ENCODE measurements at places on chromosomes 7 and 10. TPM values are rescaled to one million over a fixed set of nuclear protein-coding genes. Genes with fewer than 3 reads are reported as not detected.
A peak's percentile ranks its signal among the peaks of the same experiment; 100 is the strongest.

GRCh38 chr10:74754381-74754821, 72.0 kb upstream of the KAT6B start:
- no peak overlapping the region for H3K4me3 ChIP-seq
- peak; percentile 14 for DNase-seq
- H3K4me1 ChIP-seq, result peaks cover 19% of the 10 kb centered on the region
- H3K36me3 ChIP-seq, result no peaks in the 10 kb centered on the region
- no peaks in the 10 kb centered on the region for H3K27me3 ChIP-seq
- no peak overlapping the region for H3K27ac ChIP-seq

GRCh38 chr7:157865351-157866165, 528.8 kb downstream of the DNAJB6 start:
- H3K27me3 ChIP-seq, result no peaks in the 10 kb centered on the region
- H3K27ac ChIP-seq, result no peak overlapping the region
- no peaks in the 10 kb centered on the region for H3K36me3 ChIP-seq
- H3K4me3 ChIP-seq, result no peak overlapping the region
- DNase-seq, result no peak

DNA sequence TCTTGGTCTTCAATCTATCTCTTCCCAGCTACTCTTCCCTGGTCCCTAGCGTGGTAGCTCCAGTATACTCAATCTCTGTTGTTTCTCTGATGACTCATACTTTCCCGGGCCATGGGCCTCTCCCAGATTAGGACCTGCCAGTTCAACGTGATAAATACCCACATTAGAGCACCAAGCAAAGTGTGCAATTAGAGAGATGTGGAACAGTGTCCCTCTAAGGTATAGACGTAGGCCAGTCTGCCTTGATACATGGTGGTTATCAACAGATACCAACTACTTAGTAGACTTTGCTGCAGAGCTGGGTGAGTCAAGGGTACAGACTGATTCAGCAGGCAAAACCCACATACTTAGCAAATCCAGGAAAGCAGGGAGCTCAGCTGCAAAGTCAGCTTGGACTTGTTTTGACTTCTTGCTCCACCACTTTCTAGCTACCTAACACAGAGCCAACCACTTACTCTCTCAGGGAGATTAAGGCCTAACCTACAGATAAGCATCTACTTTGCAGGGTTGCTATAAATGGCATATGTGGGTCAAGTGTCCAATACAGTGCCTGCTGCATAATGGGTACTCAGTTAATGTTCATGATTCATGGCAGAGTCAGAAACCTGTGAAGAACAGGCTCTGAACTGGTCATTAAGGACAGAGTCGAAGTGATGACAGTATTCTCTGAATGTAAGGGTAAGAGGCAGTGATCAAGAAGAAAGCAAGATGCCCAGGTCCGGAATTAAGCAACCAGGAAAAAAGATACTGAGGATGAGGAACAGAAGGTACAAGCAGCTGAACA, 176.1 kb downstream of the CHN2 start:
- no peaks in the 10 kb centered on the region for H3K4me1 ChIP-seq
- DNase-seq, result no peak

GRCh38 chr10:130009228-130009627, 45.2 kb upstream of the EBF3 start:
- no peak overlapping the region for H3K27ac ChIP-seq
- peaks cover 15% of the 10 kb centered on the region for H3K27me3 ChIP-seq
- no peaks in the 10 kb centered on the region for H3K36me3 ChIP-seq
- DNase-seq, result no peak
- H3K4me3 ChIP-seq, result no peak overlapping the region

GRCh38 chr7:111784296-111784695, 222.0 kb upstream of the IMMP2L start:
- H3K4me3 ChIP-seq, result no peak overlapping the region
- H3K36me3 ChIP-seq, result no peaks in the 10 kb centered on the region
- no peak for DNase-seq
- H3K27ac ChIP-seq, result no peak overlapping the region
- no peaks in the 10 kb centered on the region for H3K4me1 ChIP-seq
- H3K27me3 ChIP-seq, result peaks cover 5% of the 10 kb centered on the region

DNA sequence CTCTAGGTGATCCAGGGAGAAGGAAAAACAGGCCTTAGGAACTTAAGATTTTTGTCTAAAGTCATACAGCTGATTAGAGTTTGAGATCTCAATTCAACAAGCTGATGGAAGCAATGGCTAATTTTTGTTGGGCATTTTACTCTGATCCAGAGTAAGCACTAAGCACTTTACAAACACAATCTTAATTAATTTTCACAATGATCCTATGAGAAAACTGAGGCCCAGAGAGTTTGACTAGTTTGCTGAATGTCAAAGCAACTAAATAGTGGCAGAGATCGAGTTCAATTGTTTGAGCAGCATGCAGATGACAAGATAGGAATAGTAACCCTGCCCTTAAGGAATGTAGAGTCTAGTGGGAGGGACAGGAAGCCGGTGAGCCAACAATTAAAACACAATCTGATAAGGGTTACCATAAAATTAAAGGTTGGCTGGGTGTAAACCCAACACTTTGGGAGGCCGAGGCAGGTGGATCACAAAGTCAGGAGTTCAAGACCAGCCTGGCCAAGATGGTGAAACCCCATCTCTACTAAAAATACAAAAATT, 13.5 kb upstream of the RPEL1 start:
- no peak for DNase-seq
- no peak overlapping the region for H3K4me3 ChIP-seq
- H3K27me3 ChIP-seq, result no peaks in the 10 kb centered on the region
- no peaks in the 10 kb centered on the region for H3K4me1 ChIP-seq
- no peak overlapping the region for H3K27ac ChIP-seq
- no peaks in the 10 kb centered on the region for H3K36me3 ChIP-seq

- no peak overlapping the region for H3K27ac ChIP-seq
- peaks cover 2% of the 10 kb centered on the region for H3K36me3 ChIP-seq
- no peak overlapping the region for H3K4me3 ChIP-seq
- H3K4me1 ChIP-seq, result no peaks in the 10 kb centered on the region
- DNase-seq, result no peak
- H3K27me3 ChIP-seq, result no peaks in the 10 kb centered on the region
These were observed 99.4 kb downstream of the TPST1 start for GRCh38 chr7:66304536-66304935.

- H3K27me3 ChIP-seq, result peaks cover 2% of the 10 kb centered on the region
- DNase-seq, result no peak
- H3K27ac ChIP-seq, result no peak overlapping the region
- no peaks in the 10 kb centered on the region for H3K4me1 ChIP-seq
- H3K36me3 ChIP-seq, result no peaks in the 10 kb centered on the region
- H3K4me3 ChIP-seq, result no peak overlapping the region
These were observed 54.1 kb downstream of the SLIT1 start for GRCh38 chr10:97131666-97132065.

DNA sequence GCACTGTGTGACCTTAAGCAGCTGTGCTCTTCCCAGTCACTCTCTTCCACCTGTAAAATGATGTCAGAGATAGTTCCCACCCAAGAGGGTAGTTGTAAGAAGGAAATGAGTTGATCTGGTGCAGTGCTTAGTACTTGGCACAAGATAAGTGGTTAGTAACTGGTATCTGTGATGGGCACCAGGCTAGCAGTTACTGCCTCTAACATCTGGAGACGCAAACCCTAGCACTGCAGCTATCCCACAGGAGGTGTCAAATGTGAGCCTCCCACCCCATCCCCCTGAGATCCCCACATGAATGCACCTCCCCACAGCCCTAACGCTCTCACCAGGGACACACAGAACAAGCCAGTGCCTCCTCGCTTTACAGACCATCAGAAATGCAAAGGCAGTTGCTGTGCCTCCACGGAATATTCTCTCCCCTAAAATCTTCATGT, 72.0 kb downstream of the KCNMA1 start:
- DNase-seq, result no peak
- no peaks in the 10 kb centered on the region for H3K36me3 ChIP-seq
- peaks cover 16% of the 10 kb centered on the region for H3K27me3 ChIP-seq
- no peaks in the 10 kb centered on the region for H3K4me1 ChIP-seq
- no peak overlapping the region for H3K27ac ChIP-seq

DNA sequence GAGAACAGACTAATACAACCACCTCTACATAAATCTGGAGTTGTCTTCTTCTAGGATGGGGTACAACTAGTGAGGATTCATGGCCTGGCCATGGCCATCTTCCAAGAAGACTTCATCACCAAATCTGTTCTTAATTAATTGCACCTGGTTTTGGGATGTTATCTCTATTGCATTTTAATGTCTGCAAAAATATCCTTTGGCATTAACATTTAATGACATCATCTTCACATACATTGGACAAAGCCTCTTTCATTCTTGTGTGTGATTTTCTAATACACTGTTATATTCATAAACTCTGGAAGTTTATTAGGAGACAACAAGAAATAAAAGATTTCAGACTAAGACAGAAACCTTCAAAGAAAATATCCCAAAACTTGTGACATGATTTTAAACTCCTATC, 124.2 kb upstream of the ABCB5 start:
- DNase-seq, result no peak
- peaks cover 1% of the 10 kb centered on the region for H3K36me3 ChIP-seq
- H3K4me1 ChIP-seq, result no peaks in the 10 kb centered on the region
- no peak overlapping the region for H3K27ac ChIP-seq

DNA sequence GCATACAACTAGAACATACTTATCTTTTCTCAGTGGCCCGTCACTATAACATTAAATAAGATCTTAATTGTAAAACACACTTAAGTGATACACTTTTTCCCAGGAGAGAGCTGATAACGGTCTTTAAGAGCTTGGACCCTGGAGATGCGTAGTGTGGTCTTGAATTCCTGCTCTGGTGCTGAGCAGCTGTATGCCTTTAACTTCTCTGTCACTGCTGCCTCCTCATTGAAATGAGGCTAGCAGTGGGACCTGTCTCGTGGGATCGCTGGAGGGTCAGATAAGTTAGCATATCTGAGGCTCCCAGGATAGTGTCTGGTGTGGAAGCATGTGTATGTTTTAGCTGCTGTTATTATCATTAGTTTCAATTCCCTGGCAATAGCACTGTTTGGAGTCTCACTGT, 194.9 kb downstream of the SDK1 start:
- no peak for DNase-seq
- peaks cover 2% of the 10 kb centered on the region for H3K36me3 ChIP-seq
- peaks cover 7% of the 10 kb centered on the region for H3K4me1 ChIP-seq
- no peak overlapping the region for H3K27ac ChIP-seq

DNA sequence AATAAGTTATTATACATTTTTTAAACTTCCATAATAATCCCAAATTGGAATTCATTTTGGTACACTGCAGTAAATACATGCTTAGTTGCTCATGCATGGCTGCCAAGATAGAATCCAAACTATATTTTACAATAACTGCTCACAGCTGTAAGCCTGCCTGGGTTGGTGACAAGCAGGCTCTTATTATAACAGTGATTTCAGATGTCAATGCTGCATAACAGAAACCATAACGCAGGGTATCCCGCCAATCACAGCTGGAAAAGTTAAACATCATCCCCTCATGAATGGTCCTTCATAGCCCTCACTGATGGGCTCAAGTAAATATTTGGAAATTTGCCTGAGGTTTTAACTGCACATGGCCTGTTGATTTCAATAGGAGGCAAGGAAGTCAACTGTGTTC, 149.8 kb downstream of the AMPH start:
- H3K27me3 ChIP-seq, result peaks cover 1% of the 10 kb centered on the region
- H3K36me3 ChIP-seq, result peaks cover 2% of the 10 kb centered on the region
- H3K4me3 ChIP-seq, result no peak overlapping the region
- H3K4me1 ChIP-seq, result no peaks in the 10 kb centered on the region
- DNase-seq, result no peak

GRCh38 chr10:18378766-18379165, 238.5 kb downstream of the CACNB2 start:
- DNase-seq, result no peak
- no peaks in the 10 kb centered on the region for H3K27me3 ChIP-seq
- no peaks in the 10 kb centered on the region for H3K4me1 ChIP-seq
- H3K4me3 ChIP-seq, result no peak overlapping the region
- no peaks in the 10 kb centered on the region for H3K36me3 ChIP-seq
- no peak overlapping the region for H3K27ac ChIP-seq

GRCh38 chr7:37346761-37347160, 101.9 kb downstream of the ELMO1 start:
- H3K4me3 ChIP-seq, result no peak overlapping the region
- H3K27me3 ChIP-seq, result no peaks in the 10 kb centered on the region
- peaks cover 4% of the 10 kb centered on the region for H3K36me3 ChIP-seq
- no peak overlapping the region for H3K27ac ChIP-seq
- no peak for DNase-seq

DNA sequence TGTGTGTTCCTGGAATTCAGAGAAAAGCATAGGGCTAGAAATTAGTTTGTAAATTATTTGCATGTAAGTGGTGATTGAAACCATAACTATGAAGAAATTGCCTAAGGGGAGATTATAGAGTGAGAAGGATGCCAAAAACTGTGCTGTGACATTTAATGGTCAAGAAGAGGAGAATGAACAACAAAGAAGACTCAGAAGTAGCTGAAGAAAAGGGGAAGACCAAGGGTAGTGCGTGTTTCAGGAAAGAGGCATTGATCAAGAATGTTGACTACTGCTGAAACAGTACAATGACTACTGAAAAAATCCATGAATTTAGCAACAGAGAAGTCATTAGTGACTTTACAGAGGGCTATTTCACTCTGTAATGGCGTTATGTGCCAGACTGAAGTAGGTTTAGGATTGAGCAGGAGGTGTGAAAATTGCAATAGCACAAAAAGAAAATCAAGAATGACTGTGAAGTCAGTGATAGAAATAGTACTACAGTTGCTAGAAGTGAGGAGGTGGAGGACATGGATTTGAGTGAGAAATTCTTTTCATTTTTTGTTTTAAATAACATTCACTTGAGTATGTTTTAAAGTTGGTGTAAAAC, 28.9 kb upstream of the SAMD9L start:
- no peak overlapping the region for H3K4me3 ChIP-seq
- peaks cover 2% of the 10 kb centered on the region for H3K36me3 ChIP-seq
- H3K4me1 ChIP-seq, result no peaks in the 10 kb centered on the region
- peaks cover 10% of the 10 kb centered on the region for H3K27me3 ChIP-seq
- H3K27ac ChIP-seq, result no peak overlapping the region

- peaks cover 39% of the 10 kb centered on the region for H3K4me1 ChIP-seq
- peak overlapping the region; percentile 89 for H3K27ac ChIP-seq
- H3K27me3 ChIP-seq, result no peaks in the 10 kb centered on the region
- peak overlapping the region; percentile 89 for H3K4me3 ChIP-seq
- peaks cover 18% of the 10 kb centered on the region for H3K36me3 ChIP-seq
These were observed 663 bp downstream of the HERPUD2 start for GRCh38 chr7:35694161-35694783.

DNA sequence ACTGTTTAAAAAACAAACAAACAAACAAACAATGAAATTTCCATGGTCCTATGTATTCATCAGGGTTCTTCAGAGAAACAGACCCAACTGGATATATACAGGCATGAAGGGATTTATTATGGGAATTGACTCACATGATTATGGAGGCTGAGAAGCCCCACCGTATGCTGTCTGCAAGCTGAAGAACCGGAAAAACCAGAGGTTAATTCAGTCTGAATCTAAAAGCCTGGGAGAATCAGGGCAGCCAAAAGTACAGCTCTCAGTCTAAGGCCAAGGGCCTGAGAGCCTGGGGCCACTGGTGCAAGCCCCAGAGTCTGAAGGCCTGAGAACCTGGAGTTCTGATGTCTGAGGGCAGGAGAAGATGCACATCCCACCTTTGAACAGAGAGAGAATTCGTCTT, 163.5 kb downstream of the MDFIC start:
- no peaks in the 10 kb centered on the region for H3K36me3 ChIP-seq
- H3K4me3 ChIP-seq, result no peak overlapping the region
- no peaks in the 10 kb centered on the region for H3K27me3 ChIP-seq
- no peak for DNase-seq
- H3K27ac ChIP-seq, result no peak overlapping the region
- H3K4me1 ChIP-seq, result no peaks in the 10 kb centered on the region

Gene HELLS
- 148 TPM for total RNA-seq

Gene NANOS1
- total RNA-seq, result 0.20 TPM

Gene NUTM2D
- 0.74 TPM for total RNA-seq

Gene RNF133
- total RNA-seq, result not detected

Gene LRRN3
- 34.8 TPM for total RNA-seq

Gene CAPZA2
- 122 TPM for total RNA-seq

Gene CPA2
- total RNA-seq, result not detected

Gene ANKRD30A
- not detected for total RNA-seq

Gene SEMA4G
- total RNA-seq, result 1.2 TPM
